Suppressor macrophage treated with lipopolysaccharide for 4 hours (primary cell): ENCODE measurements at places on chromosomes 12 and 14.

DNA sequence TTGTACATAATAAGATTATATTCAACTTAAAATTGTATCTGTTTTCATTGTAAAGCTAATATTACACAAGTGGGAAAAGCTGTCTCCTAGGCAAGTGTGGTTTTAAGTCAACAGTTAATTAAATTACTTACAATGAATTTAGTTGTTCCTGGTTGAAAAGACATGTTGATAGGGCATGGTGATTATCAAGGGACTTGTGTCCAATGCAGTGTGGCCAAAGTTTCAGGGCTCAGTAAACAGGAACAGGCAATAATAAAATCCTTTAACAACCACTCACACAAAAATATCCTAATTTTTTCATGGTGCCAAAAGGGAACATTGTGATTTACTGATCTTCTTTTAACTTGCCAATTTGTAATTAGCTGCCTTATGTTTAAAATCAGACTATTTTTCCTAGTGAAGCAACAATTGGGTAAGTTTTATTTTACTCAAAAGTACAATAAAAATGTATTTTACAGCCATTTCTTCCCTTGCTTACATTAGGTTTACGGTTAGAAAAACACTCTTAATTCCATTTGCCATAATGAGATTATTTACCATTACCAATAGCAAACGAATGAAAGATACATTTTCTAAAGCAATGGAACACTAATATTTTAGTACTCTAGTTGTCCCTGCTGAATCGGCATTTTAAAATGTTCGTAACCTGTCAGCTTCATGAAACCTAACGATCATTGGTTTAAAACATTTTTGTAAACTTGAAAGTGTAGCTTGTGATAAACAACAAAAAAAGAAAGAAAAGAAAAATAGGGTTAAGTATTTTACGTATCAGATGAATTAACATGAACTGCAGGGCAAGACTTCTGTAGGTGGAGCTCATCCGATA lies 1.8 kb upstream of the WNK1 start:
- no peak for DNase-seq

DNA sequence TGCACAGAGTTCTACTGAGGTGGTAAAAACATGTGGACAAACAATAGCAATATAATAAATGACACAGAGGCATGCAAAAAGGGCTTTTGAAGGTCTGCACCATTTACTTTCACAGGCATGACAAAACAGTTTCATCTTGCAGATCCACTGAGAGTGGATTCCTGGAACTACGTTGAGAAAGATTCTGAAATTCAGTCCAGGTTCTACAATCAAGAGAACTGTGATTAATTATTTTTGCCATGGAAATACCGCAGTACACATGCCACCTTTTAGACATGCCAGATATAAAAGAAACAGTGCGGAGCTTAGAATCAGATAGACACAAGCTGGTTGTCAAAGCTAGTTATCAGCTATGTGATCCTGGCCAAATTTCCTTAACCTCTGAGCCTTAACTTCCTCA lies 4.8 kb downstream of the CSRP2 start:
- DNase-seq = no peak

GRCh38 chr14:94132285-94132887 lies 3.0 kb upstream of the IFI27L2 start:
- peak; percentile 84 for DNase-seq

GRCh38 chr12:102543494-102544485 lies 63.4 kb upstream of the IGF1 start:
- DNase-seq = no peak

DNA sequence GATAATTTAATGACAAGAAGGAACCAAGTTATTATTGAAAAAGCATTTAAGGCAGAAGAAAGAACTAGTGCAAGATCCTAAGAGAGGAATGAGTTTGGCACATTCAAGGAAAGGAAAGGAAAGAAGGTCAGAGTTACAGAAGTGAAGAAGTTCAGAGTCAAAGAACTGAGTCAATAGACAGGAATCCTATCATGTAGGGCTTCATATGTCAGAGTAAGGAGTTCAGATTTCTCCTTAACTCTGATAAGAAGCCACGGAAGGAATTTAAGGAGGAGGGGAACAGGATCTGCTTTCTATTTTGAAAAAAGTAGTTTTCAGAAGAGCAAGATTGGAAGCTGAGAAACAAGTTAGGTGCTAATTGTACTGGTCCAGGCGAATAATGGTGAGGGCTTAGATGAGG lies 223.1 kb upstream of the FOXN3 start:
- no peak for DNase-seq

- no peak for DNase-seq
These were observed 126.2 kb downstream of the FOXN3 start for GRCh38 chr14:89290813-89291212.

- no peak for DNase-seq
These were observed 710 bp downstream of the MTA1 start for GRCh38 chr14:105420101-105420973.

DNA sequence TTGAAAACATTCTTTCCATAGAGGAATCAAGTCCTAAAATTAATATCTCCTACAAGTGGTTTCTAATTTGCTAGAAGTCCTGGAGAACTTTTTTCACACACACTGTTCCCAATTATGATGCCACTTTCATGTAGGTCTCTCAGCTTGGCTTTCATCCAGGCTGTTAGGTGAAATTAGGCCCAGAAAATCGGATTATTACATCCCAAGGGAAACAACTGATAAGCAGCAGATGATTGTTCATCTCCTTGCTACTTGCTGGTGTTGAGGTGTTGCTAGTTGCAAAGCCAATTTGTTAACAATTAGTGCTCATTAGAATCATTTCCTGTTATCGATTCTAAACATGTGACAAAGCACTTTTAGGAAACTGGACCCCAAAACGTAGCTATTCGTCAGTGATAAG lies 248.0 kb downstream of the PDZRN4 start:
- no peak for DNase-seq

DNA sequence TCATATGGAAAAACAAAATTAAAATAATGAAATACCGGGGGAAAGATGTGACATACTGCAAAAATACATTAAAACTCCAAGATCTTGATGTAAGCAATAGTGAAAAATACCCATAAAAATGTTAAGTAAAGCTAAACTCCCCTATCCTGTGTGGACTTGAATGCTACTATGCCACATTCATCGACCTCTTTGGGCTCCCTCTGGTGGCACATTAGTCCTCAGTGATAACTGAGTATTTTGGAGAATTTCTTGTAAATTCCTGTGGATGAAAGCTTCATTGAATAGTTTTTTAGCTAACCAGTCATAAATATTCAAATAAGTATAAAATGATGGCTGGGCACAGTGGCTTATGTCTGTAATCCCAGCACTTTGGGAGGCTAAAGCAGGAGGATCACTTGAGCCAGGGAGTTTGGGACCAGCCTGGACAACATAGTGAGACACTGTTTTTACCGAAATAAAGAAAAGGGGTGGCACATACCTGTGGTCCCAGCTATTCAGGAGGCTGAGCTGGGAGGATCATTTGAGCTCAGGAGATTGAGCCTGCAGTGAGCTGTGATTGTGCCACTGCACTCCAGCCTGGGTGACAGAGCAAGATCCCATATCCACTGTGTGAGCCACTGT lies 42.4 kb upstream of the SGPP1 start:
- DNase-seq = peak; percentile 67

DNA sequence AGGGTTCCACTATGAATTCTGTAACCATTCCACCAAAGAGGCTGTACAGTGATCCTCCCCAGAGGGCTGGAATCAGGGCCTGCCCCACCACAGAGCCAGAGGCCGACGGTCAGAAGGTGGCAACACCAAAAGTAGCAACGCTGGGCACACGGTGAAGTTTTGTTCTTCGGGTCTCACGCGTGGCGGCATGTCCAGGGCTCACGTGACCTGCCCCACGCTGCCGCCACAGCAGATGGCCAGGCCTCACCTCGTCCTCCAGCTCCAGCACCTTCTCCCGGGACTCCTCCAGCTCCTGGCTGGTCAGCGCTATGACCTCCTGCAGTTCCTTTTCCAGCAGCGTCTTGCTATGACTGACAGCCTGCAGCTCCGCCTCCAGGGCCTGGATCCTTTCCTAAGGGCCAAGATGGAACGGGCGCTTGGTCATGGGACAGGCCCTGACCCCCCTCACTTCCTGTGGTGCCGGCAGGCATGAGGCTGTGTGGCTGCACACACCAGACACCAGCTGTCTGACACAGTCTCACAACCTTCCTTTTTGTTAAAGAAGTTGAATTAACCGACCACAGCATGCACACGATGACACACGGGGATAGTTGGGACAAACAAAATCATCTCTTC lies 22.4 kb upstream of the ANKLE2 start:
- no peak for DNase-seq

- DNase-seq = no peak
These were observed 33.4 kb upstream of the CIPC start for GRCh38 chr14:77064521-77065178.

GRCh38 chr14:104176611-104177010 lies 38.2 kb downstream of the KIF26A start:
- DNase-seq = no peak

- DNase-seq = no peak
These were observed 60.9 kb downstream of the NAV3 start for GRCh38 chr12:77891518-77892147.

DNA sequence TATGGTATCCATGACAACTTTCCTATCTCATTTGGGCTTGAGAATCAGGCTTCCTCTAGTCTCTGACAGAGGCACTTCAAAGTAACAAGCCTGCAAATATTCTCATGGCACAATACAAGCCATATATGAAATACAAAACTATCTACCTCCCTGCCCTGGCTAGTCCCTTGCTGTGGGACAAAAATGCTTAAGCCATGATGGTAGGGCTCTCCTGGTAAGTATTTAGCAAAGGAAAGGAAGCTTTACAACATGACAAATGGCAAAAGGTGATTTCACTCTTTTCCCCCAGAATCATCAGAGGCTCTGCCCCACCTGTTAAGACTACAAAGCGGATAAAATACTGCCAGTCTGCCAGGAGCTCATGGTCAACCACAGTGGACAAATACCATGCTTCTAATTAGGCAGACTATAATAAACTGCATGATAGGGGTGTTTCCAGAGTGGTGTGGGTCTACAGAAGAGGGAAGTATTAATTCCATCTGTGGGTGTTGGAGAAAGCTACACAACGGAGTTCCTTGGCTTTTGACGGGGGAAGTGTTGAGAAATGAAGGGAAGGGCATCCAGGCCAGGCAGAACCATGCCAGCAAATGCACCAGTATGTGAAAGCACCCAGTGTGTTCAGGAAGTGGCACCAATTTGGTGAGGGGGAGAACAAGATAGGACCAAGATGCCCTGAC lies 92.9 kb downstream of the SPTSSA start:
- DNase-seq = peak; percentile 56

DNA sequence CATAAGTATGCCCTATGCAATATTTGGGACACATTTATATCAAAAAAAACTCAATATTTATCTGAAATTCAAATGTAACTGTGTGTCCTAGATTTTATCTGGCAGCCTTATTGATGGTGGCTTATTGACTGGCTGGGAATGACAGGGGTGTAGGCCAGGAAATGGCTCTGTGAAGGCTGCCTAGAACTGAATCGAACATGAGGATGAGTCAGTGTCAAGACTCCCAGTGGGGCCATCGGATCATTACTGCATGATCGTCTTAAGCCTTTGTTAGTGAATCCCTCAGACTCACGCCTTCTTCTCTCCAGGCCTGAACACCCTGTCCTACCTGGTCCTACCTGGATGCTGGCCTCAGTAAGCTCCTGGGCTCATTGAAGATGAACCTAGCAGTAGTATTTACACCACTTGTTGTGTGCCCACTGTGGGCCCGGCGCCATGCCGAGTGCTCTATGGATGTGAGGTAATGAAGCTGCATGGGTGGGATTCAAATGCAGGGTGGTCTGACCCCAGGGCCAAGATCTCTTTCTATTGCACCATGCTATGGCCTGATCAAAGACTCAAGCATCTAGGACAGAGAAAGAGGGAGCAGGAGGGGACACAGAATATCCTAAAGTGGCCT lies 21.0 kb upstream of the FAIM2 start:
- no peak for DNase-seq

GRCh38 chr12:46579474-46579873 lies 206.9 kb upstream of the SLC38A2 start:
- no peak for DNase-seq

GRCh38 chr12:40733871-40734270 lies 41.6 kb downstream of the CNTN1 start:
- no peak for DNase-seq

DNA sequence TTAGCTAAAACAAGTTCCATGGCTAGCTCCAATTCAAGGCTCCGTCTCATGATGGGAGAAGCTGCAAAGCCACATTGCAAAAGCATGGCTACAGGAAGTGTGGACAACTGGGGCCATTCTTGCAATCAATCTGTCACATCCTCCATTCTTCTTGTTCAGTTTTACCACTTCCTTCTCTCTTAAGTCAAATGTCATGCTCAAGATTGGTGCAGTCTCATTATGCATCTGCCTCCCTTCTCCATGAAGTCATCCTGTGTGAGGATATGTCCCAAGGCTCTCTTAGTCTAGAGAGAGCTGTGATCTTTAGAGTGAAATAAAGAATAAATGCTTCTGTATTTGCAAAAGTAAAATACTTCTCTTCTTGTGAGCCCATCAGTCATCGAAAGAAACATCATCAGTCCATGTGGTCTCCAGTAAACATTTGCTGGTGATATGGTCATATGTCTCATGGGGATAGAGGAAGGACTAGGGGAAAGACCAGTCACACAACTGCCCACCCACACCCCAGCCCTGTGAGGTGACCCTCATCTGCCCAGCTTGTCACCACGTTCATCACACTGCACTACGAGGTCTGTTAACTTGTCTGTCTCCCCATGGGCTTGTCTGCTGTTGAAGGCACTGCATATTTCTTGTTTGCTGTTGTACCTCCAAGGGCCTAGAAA lies 303.0 kb downstream of the NUAK1 start:
- DNase-seq = peak; percentile 79

DNA sequence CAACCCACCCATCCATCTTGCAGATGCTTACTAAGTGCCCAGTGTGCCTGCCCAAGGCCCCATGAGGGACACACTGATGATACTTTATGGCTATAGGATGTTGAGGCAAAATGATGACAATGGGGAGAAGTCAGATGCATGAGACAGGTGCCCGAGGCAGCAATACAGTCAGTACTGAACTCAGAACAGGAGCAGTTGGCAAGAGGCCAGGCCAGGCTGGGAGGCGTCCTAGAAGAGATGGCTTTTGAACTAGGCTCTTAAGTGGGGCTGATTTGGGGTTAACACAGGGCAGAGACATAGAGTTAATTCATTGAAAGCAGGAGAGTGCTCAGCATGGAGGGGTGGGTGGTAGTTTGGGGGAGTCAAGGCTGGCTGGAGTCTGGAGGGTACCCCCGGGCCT lies 15.6 kb downstream of the PLBD2 start:
- no peak for DNase-seq

DNA sequence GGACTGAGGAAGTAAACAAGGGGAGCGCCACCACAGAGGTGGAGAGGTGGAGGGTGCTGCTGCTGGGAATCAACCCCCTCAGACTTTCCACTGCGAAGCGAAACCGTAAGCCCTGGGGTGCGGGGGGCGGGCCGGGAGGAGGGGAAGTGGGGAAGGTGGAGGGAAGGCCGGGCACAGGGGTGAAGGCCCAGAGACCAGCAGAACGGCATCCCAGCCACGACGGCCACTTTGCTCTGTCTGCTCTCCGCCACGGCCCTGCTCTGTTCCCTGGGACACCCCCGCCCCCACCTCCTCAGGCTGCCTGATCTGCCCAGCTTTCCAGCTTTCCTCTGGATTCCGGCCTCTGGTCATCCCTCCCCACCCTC lies at the start of gene LAG3:
Gene LAG3 (plus strand): TSS at position 190 of the 365 bp plus-strand sequence. CDS start 333 bp downstream, outside the sequence.
- DNase-seq = peak; percentile 46
